ENCODE measurements at places on chromosomes 7 and 10.

DNA sequence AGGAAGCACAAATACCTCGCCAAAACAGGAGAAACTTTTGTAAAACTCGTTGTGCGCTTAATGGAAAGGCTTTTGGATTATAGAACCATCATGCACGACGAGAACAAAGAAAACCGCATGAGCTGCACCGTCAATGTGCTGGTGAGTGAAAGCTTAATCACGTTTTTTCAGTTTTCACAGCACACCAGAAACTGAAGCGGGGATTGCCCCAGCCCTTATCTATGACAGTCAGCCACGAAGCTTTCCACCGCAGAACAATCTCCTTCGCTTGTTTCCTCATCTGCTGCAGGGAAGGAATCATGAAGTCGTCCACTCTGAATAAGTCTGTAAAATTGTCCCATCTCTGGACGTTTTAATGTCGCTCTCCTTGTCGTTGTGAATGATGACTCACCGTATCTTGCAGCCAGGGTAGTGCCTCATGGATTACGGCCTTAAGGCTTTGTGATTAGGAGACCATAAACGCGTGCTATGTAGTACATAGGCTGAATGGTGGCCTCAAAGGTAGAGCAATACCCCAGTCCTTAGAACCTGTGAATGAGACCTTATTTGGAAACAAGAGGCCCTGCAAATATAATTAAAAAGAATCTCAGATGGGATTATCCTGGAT is 174.9 kb upstream of the NPS start:
- no peak overlapping the region for H3K4me3 ChIP-seq
- no peaks in the 10 kb centered on the region for H3K27me3 ChIP-seq
- H3K27ac ChIP-seq = no peak overlapping the region
- H3K36me3 ChIP-seq = peaks cover 41% of the 10 kb centered on the region

DNA sequence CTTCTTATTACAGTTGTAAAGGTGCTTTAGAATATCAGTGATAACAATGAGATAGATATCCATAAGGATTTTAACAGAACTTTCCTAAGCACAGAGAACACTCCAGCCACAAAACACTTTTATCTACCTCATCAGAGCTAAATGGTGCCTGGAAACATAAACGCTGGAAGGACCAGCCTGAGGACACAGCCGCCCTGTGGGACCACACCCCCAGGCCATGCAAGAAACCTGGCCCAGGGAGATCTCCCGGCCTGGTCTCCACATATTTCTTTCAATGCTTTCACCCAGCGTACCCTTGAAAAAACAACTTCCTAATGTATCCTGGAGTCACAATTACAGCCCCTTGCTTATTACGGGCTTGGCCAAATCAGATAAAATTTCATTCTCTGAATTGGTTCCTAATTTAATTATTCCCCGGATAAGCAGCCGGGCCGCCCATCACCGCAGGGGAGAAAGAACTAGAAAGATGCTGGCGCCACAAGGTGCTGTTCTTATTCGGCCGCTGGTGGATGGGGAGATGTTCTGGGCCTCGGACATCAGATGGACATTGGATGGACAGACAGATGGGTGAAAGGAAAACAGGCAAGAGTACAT is 11.8 kb downstream of the CHST15 start:
- peaks cover 4% of the 10 kb centered on the region for H3K4me1 ChIP-seq
- no peak overlapping the region for H3K27ac ChIP-seq
- H3K27me3 ChIP-seq = no peaks in the 10 kb centered on the region
- H3K4me3 ChIP-seq = no peak overlapping the region
- no peaks in the 10 kb centered on the region for H3K36me3 ChIP-seq

GRCh38 chr7:103857435-103857834 is 132.0 kb downstream of the RELN start:
- no peak for DNase-seq
- H3K27ac ChIP-seq = no peak overlapping the region
- no peaks in the 10 kb centered on the region for H3K4me1 ChIP-seq

- H3K27me3 ChIP-seq = no peaks in the 10 kb centered on the region
- H3K4me1 ChIP-seq = no peaks in the 10 kb centered on the region
- H3K36me3 ChIP-seq = no peaks in the 10 kb centered on the region
- H3K27ac ChIP-seq = no peak overlapping the region
- no peak overlapping the region for H3K4me3 ChIP-seq
- DNase-seq = no peak
These were observed 166.5 kb upstream of the GNAI1 start for GRCh38 chr7:79968077-79968648.

DNA sequence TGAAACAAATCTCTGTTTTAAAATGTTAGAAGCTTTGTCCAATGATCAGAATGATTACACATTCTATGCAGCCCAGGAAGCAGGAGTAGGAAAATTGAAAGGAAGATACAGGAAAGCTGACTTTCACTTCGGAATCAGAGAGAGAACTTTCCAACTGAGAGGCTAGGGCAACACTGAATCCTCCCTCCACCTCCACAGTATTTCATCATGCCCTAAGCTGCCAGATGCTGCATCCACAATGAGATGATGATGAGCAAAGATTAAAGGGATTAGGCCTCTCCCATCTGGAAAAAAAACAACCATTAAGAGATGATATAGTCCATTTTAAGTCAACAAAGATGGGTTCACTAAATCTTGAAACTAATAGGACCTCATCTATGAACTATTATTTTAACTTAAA is 215.6 kb downstream of the GPR37 start:
- H3K27ac ChIP-seq = no peak overlapping the region
- no peaks in the 10 kb centered on the region for H3K36me3 ChIP-seq
- no peak for DNase-seq
- no peaks in the 10 kb centered on the region for H3K27me3 ChIP-seq
- peaks cover 4% of the 10 kb centered on the region for H3K4me1 ChIP-seq
- H3K4me3 ChIP-seq = no peak overlapping the region
